HFFc6 (cell line): ENCODE measurements at places on chromosomes 12 and 14.
A peak's percentile ranks its signal among the peaks of the same experiment; 100 is the strongest.

DNA sequence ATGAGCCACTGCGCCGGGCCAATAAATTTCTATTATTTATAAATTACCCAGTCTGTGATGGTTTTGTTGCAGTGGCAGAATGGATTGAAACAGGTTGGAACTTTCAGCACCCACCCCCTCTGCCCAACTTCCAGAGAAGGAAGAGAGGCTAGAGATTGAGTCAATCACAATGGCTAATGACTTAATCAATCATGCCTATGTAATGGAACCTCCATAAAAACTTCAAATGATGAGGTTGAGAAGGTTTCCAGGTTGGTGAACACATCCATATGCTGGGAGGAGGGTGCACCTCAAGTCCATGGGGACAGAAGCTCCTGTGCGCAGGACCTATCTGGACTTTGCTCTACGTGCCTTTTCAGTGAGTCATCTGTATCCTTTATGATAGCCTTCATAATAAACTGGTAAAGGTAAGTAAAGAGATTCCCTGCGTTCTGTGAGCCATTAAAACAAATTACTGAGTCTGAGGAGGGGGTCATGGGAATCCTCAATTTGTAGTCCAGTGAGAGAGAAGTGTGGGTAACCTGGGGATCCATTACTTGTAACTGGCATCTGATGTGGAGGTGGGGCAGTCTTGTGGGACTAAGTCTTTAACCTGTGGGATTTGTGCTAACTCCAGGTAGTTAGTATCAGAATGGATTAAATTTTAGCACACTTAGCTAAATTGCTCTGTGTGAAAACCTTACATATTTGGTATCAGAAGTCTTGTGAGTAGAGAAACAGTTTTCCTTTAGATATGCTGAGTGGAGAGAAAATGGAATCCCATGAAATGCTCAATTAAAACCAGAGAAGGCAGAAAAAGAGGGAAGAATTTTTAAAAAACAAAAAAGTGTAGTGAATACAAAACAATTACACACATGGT, 11.7 kb upstream of the NGDN start:
- DNase-seq = no peak

GRCh38 chr12:131613678-131614077, 97.2 kb upstream of the SFSWAP start:
- no peak for DNase-seq

- DNase-seq = no peak
These were observed 128.0 kb upstream of the EEA1 start for GRCh38 chr12:93056971-93057535.

DNA sequence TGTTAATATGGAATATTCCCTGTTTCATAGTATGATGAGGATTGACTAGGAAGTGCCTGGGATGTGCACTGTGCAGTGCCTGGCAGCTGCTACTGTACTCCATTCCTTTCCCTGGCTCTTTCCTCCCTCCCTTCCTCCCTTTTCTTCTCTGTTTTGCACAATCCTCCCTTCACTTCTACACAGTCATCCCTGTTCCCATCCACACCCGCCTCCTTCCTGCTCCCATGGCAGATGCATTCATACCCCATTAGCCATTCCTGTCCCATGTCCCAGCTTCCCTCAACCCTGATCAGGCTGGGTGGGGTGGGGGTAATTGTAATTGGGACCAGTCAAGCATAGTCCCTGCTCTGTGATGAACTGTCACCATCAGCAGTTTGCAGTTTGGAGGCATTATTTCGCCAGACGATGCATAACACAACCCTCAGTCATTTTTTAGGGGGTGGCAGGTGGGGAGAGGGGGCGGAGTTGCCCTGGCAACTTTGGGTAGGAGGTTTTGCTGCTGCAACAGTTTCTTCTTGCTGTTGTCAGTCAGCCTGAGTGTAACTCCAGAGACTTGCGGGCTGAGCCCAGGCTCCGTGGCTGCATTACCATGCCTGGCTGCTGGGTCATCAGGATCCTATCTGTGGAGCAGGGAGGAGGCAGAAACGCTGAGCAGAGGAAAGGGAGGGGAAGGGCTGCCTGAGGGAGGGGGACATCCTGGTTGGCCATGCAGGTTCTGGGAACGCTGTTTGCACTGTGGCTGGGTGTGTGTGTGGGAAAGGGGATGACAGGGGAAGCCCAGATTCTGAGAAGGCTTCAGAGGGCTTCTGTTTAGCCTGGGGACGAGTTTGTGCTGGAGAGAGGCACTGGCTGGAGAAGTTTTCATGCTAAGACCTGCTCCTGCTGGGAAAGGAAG, 4.1 kb upstream of the KRT84 start:
- DNase-seq = peak; percentile 8

DNA sequence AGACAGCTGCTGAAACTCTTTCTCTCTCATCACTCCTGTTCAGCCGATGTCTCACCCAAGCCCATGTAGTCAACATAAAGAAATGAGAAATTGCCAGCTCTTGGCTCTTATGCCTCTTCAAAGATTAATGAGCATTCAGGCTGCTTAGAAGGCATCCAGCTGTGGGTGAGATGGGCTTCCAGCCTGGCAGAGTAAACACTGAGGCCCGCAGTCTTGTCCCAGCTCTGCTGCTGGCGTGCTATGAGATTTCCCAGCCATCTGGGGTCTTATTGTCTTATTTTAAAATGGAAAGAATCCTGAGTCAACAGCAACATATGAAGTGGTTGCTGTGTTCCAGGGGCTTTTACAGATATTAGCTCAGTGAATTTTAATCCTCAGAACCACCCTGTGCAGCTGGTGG, 12.6 kb downstream of the RXYLT1 start:
- DNase-seq = no peak

DNA sequence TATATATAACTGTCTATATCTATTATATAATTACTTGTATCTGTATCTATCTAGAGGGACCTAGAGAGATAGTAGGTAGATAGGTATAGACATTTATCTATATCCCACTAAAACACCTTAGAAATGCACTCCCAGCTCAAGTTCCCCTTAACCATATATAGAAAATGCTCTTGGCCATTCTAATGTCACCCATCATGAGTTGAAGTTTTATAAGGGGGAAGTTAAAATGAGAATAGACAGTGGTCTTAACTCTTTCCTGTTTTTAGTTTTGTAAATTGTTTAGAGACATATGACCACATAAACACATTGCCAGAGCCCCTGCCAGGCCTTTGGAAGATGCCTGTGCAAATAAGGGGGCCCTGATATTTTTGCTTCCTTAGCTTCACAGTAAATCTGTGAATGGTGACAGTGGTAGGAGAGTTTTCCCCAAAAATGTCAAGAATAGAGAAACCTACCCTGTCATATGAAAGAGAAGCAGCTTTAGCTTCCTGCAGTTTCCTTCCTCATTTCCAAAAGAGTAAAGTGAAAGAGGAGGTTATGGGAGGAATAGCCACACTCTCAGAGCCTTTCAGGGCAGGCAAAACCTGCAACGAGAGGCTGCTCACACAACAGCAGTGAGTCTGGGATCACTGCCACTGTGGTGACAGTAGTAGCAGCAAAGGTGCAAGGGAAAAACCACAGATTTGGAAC, 45.5 kb downstream of the MGST1 start:
- DNase-seq = no peak

- peak; percentile 5 for DNase-seq
These were observed 50.8 kb upstream of the CDKL1 start for GRCh38 chr14:50447461-50447860.
